Retina (tissue), 1 donor: ENCODE measurements at places on chromosomes 5 and 9.

DNA sequence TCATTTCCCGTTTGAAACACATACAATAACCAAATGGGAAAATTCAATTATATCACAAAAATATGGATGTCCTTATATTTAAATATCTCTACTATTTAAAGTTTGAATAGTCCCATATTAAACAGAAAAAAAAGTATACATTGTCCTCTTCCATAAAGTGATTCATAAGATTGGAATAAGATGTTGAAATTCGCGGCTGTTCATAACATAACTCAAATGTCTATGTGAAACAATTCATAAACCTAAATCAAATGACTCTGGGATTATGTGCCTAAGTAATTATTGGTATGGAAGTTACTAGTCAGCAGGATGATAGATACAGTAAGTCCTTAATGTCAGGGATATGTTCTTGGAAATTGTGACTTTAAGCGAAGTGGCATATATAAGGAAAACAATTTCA is 3.9 kb upstream of the EFNA5 start:
- no peak for DNase-seq

- DNase-seq: peak; percentile 73
Observed at GRCh38 chr9:121992571-121993212, 100.4 kb downstream of the TTLL11 start.

- DNase-seq: no peak
Observed at GRCh38 chr5:78888580-78889368, 96.3 kb downstream of the ARSB start.

DNA sequence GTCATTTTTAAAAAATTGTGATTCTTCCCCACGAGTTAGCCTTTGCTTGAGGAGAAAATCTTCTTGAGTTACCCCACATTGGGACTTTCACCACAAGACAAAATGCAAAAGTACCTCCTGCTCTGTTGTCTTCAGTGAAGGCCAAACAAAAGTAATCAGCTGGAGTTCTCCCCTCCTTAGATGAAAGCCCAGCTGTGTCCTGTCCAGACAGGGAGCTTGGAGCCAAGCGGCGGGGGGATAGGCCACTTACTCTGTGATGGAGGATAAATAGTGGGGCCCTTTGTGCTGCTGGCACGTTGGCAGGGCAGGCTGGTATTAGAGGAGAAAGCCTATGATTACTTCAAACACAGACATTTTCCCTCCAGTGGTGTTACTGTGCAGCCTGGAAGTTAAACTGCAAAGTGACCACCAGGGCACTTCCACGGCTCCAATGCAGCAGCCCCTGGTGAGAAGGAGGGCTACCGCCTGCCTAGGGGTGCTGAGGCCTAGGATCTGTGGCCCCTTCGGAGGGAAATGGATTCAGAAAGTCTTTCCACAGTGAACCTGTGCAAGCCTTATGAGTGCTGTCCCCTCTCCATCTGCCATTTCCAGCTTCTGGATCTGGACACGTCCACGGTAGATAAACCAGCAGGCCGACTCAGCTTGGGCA is 155.0 kb downstream of the TMEM167A start:
- no peak for DNase-seq

GRCh38 chr9:85264695-85265094 is 477.1 kb downstream of the AGTPBP1 start:
- no peak for DNase-seq

DNA sequence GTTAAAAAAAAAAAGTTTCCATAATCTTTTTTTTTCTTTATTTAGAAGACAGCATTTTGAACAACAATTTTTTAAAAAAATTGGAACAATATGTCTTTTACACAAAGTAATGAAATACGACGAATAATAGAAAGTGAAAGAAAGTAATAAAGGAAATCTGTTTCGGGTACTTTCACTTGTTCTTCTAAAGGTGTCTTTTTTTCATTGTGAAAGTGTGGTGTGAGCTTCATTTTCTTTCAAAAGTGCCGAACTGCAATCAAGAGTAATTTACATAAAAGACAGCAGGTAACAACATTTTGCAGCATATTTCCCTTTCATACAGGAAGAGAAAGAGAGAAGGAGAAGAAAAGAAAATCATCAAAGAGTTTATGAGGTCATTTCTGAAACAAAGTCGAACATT is 159.7 kb upstream of the CDH12 start:
- DNase-seq: no peak

GRCh38 chr5:43014522-43014921 is 25.6 kb downstream of the ANXA2R start:
- no peak for DNase-seq

DNA sequence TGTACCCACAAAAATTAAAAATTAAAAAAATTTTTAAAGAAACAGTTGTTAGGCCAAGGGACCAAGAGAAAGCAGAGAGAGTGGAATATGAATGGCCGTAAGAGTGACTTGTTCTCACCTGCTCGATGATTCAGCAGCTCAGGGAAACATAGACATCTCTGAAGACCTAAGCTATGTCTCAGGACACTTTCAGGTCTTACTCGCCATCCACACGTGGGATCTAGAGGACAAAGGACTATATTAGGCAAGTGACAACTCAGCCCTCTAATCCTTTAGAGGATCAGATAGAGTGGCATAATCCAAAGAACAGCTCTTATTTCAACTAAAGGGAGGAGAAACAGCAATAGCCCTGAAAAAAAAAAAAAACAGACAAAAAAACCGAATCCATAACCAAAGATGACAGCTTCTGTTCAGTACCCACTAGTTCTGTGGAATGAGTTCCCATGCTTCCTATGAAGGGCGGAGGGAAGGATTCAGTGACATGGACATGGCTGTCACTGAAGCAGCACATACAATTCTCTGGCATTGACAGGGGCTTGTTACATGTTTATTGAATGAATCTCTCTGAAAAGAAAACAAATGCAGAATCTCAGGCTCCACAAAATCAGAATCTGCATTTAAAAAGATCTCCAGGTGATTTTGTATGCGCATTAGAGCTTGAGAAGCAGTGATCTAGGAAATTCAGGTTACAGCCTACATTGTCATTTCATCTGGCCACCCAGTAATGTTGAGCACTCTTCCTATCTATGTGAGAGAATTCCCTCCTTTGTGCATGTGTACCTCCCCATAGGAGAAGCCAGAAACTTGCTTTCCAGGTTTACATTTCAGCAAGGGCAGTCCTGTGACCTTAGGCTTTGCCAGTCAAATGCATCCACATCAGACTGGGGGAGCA is 96.0 kb downstream of the KIAA1958 start:
- no peak for DNase-seq

GRCh38 chr9:80881320-80881719 is 808.0 kb downstream of the TLE1 start:
- DNase-seq: peak; percentile 45

DNA sequence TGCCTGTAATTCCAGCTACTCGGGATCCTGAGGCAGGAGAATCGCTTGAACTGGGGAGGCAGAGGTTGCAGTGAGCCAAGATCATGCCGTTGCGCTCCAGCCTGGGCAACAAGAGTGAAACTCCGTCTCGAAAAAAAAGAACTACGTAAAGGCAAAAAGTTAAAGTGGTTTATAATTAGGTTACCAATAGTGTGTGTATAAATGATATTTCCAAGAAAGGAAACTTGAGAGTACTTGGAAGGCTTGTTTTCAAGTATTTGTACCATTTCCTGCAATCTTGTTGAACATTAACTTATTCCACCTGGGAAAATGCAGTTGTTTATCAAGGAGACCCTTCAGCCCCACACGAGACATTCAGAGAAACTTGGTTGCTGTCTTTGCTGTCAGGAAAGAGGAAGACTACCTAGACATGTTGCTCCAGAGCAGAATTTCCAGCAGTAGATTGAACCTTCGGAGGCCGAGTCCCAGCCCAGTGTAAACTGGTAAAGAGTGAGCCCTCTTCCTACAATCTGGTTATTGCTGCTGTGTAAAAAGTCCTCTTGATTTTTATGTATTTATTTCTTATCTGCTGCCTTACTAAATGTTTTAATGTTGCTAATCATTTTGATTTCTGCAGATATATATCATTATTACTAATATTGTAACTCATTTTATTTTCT is 30.1 kb downstream of the STXBP1 start:
- DNase-seq: no peak
